ENCODE measurements at places on chromosomes 16 and 17. TPM values are rescaled to one million over a fixed set of nuclear protein-coding genes. Genes with fewer than 3 reads are reported as not detected.

The CDRT4 gene
- 5.9 TPM for total RNA-seq

The ABCC12 gene
- total RNA-seq = not detected

The SCNN1B gene
- 2.7 TPM for total RNA-seq

The DNAAF1 gene
- total RNA-seq = not detected

The TERB1 gene
- total RNA-seq = 0.46 TPM

The C1QTNF8 gene
- total RNA-seq = not detected

The TBC1D26 gene
- not detected for total RNA-seq

The TPSD1 gene
- total RNA-seq = not detected

The CCDC154 gene
- not detected for total RNA-seq

All from airway epithelial cell (primary cell).